ENCODE measurements at places on chromosomes 2 and 18.

DNA sequence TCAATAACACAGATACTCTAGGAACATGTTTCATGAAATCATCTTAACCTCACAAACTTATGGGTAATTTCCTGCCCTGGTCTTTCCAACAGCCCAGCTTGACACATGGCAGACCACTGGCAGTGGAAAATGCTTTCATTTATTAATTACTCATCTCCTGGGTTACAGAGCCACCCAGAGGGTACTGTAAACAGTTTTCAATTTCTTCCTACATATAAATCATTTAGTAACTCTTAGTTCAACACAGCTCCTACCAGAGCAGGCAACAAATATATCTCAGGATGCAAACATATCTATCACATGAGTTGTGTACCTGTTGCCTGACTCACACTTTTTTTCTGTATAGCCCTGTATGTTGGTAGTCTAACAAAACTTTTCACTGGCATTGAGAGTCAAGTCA, 99.2 kb upstream of the VRK2 start:
- no peak for DNase-seq

- no peak for DNase-seq
Measured at GRCh38 chr2:223856021-223856420, 18.6 kb upstream of the AP1S3 start.

- DNase-seq: no peak
Measured at GRCh38 chr2:109064660-109065390, 64.2 kb upstream of the SH3RF3 start.

GRCh38 chr18:35481960-35482366, 15.8 kb downstream of the INO80C start:
- DNase-seq: no peak

DNA sequence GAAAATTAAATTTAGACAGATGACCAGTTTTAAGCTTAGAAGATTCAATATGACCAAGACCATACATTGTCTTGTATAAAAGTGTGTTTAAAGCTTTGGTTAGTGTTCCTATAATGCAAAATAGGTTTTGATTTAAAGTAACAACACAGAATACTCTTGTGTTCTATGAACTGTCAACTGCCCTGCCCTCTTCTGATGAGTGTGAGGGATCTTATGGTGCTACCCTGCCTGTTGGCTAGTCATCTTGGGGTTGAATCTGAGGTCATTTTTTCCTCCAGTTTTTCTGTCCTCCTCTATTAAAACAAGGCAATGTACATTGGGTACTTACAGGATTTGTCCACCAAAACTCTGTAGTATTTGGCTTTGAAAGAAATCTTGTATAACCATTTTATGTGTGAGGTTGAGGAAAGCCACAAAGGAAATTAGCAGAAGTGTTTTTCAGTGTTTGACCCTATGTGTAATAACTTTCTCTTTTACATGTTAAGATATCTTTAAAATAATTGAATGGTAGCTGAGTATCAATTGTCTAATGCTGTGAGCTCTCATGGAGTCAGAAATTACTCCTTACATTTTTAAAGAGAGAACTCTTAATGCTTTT, 129.1 kb downstream of the SPTBN1 start:
- DNase-seq: no peak

DNA sequence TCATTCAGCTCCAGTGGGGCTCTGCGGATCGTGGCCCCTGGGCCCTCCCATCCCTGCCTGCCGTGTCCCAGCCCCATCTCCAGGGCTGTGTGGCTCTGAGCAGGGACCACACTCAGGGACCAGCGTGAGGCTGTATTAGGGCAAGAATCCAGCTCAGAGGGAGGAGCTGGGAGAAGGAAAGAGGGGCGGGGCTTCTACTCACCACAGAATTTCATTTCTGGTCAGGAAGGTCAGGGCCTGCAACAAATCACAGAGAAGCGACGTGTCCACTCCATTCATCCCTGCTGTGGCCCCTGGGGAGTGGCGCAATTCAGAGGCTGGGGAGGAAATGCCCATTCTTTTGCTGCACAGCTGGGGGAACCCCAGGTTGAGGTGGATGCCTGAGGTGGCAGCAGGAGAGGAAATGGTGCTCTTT, 828 bp downstream of the CIB4 start:
- no peak for DNase-seq

DNA sequence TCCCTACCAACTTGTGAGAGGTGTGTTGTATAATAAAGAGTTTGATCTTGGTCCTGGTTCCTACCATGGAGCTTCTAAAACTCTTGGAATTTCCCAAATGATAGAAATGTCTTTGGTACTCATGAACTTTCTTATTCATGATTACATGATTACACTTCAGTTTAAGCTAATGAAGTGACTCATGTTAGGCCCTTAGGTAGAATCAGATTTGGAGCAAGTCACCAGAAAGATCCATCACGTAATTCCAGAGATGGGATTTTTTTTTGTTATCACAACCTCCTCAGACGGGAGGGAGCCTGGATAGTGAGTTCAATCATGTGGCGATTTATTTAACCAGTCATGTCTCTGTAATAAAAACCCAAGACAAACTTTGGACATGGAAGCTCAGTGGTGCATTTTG, 1287.6 kb upstream of the ZEB2 start:
- no peak for DNase-seq

GRCh38 chr2:65108780-65109179, 21.1 kb downstream of the RAB1A start:
- DNase-seq: no peak

DNA sequence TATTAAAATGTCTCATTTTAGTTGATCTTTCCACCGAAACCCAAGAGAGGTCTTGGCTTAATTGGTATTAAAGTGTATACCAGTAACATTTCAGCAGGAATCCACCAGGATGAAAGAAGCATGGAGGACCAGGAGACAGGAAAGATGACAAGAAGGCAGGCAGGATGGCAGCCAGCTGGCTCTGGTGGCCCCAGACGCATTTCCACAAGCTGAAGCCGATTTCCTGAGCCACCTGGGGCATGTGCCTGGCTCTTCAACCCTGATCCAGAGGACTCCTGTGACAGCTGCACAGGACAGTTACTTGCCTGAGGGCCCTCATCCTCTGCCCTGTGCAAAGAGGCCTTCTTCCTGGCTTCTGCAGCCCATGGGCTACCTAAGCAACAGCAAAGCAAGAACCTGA, 56.9 kb upstream of the NFU1 start:
- peak; percentile 33 for DNase-seq

GRCh38 chr2:85650456-85650855, 17.5 kb downstream of the SFTPB start:
- DNase-seq: no peak

DNA sequence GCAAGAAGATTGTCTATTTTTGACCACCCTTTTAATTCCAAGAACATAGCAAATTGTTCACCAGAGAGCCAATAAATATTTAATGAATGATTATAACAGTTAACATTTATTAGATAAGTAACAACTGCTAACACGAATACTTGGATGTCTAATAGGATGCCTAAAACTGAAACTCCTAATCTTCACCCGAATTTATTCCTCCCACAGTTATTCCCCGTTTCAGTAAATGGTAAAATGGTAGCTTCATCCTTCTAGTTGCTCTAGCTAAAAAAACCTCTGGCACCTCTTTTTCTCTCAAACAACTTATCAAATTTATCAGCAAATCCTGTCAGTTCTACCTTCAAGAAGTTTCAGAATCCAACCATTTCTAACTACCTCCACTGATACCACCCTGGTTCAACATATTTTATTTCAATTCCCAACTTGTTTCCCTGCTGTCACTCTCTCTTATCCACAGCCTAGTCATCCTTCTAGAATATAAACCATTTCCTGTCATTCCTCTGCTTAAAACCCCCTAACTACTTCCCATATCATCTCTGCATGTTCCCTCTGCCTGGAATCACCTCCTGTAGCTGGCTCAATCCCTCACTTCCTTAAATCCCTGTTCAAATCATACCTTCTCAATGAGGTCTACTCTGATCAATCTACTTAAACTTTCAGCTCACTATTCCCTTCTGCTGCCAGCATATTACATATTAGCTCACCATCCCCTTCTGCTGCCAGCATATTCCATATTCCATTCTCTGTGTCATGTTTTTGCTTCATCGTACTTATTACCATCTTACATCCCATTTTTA, 93.8 kb downstream of the ROCK2 start:
- DNase-seq: no peak

- no peak for DNase-seq
Measured at GRCh38 chr2:207108440-207108839, 57.3 kb downstream of the KLF7 start.

DNA sequence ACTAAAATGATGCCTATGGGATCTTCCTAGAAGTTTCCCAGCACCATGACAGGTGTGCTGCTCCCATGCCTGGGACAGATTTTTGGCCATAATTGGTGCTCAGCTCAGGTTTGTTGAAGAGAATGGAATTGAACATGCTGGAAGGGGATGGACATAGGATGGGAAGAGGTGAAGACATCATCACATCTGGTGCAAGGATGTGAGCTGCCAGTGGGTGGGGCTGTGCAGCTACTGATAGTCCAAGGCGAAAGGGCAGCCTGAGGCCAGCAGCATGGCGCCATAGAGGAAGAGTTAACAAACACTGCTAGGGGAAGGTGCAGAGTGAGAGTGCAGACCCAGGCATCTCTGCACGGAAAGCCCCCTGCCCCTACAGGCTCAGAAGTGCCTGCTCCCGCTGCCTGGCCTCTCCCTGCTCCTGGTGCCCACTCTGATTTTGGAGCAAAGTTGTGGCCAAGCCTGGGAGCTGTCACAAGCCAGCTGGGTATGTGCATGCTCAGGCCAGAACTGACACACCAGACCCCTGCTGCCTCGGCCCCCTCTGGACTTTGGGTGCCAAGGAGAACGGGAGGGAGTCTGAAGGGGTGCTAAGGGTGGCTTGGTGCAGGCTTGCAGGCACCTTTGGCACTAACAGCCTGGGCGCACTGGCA, 178.6 kb downstream of the ZBTB7C start:
- DNase-seq: peak; percentile 64

GRCh38 chr18:31603315-31603714, 11.6 kb downstream of the TTR start:
- DNase-seq: no peak
